ENCODE measurements at places on chromosomes 12 and 14.

GRCh38 chr14:38877744-38878388, 225.2 kb downstream of the SEC23A start:
- no peak for DNase-seq

DNA sequence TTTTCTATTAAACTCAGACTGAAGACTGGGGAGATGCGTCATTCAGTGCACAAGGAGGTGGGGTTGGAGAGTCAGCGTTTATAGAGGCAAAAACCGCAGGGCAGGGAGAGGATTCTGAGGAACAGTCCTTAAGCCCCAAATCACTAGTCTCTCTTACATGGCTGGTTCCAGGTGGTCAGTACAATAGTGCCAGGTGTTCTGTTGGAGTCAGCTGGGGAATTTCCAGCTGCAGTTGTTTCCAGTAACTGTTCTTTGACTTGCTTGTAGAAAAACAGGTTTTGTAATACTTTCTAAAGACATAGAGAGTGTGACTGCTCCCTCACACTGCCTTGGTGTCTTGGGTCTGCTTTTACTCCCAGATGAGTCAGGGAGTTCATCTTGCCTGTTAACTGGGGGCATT, 192.2 kb downstream of the TMTC3 start:
- DNase-seq, result no peak

DNA sequence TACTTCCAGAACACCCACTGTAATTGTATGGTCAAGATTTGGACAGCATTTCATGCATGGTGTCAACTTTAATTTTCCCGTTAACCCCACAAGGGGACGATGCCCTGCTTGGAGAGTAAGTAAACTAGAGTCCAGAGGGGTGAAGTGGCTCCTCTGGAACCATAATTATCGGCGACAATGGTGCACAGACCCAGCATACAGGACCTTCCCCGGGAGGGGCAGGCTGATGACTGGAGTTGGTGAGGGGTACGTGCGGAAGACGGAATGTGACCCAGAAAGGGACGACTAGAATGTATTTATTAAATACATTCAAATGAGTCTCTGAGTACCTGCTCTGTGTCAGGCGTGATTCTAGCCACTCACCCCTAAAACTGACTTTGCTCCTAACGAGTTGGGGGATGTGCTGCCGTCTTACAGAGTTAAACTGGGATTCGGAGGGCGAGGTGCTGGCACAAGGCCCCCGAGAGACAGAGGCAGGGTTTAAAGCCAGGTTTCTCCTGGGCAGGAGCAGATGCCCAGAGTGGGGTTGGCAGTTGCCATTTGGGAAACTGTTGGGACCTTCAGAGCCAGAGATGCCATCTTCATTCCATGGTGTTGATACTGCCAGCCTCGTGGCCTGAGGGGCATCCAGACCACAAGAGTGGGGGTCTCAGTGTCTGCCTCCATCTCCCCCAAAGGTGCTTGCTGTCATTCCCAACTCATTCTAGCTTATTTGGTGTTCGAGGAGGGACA, 10.9 kb downstream of the RTL1 start:
- no peak for DNase-seq

DNA sequence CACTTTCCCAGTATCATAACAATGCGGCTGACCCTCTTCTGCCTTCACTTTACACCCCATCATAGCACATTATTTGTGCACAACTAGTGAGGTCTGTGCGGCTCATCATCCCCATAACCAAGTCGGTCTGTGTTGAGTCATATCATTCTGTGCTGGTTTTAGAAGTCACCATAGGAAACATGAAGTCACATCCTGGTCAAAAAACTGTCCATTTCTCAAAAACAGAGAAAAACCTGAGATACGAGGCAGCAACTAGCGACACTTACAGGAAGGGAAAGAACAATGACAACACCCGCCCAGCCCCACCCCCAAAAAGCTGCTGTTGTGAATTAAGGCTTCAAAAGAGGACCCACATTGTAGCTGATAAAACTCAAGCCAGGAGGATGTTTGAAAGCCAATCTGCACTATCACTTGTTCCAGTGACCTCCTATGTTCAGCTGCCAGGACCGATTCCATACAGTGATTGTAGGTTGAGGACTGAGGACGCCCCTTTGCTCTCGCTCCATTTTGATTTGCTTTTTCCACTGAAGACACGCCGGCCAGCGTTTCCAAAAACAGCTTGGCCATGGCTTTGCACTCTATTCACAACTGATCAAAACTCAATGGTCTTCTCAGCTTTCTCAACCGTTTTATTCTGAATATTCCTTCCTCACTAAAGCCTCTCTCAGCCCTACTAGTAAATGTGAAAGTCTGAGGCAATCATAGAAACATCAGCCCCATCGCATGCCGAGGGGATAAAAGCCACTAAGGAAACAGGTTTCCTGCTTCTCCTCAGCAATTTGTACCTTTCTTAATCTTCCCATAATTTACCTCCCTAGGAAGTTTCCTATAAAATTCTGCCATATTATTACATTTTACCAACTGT, 87.5 kb downstream of the DUSP16 start:
- DNase-seq, result no peak

DNA sequence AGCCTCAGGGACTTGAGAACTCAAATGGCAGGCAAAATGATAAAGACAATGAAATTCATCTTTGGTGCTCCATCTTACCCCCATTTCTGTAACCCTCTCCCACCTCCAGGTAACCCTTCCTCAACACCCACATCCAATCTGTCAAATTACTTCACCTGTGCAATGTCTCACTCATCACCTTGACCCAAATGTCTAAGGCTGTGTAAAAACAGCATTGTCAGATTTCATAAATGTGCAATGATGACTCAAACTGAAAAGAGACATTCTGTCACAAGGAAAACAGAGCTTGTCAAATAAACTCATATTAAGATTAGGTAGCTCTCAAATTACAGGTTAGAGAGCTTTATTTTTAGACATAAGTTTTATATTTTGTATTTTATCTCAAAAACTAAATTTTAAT, 19.9 kb upstream of the COCH start:
- no peak for DNase-seq

DNA sequence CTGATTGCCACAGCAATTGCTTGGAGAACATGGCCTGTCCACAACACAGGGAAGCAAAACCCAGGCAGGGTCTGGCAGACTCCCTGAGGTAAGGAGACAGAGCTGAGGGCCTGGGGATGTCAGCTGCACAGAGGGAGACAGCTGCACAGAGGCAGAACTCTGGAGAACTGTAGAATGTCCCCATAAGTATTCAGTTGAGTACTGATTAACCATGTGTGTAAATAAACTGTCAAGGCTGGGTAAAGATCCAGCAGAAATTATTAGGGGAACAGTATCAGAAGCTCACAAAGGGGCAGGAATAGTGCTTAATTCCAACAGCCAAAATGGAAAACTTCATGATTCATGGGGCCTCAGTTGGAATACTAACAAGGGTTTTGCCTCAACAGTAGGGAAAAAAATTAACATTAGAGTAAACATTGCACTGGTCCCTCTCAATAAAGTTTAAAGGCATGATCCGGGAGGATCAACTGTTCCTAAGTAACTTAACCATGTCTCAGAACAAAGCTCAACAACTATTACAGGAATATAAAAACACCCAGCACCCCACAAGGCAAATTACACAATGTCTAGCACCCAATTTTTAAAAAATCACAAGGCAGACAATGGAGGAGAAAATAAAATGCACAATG, 201.3 kb upstream of the RASSF8 start:
- no peak for DNase-seq

DNA sequence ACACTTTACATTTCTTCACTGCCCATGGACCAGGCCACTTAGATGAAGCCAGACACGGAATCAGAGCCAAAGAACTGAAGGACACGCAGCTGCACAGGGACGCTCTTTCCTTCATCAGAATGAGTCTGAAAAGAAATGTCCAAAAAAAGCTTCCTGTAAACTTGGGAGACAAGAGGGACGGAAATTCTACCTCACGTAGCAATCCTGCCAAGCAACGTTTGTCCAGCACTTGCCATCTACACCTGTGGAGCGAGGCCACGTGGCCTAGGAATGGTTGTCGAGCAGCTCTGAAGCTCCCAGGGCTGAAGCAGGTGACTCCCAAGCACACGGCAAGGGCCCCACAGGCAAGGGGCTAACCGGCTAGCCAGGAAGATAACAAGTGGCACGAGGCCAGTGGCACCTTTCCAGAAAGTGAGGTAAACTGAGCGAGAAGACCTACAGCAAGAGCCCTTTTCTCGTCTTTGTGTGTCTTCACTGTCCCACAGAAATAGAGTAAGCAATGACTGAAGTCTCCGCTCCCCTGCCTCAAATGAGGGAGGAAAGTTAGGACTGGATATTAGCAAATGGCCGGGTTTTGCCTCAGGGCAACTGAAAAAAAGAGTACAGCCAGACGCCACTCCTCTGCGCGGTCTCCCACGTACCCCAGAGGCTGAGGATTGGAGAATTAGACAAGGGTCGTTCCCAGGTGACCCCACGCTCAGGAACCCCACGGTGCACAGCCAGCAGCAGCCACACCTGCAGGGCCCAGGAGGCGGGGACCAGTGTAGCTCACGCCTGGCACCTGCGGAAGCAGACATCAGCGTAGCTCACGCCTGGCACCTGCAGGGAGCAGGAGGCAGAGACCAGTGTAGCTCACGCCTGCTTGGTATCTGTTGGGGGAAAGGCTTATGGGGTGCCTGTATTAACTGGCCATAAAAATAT, 7.7 kb downstream of the ZNF605 start:
- DNase-seq, result no peak

DNA sequence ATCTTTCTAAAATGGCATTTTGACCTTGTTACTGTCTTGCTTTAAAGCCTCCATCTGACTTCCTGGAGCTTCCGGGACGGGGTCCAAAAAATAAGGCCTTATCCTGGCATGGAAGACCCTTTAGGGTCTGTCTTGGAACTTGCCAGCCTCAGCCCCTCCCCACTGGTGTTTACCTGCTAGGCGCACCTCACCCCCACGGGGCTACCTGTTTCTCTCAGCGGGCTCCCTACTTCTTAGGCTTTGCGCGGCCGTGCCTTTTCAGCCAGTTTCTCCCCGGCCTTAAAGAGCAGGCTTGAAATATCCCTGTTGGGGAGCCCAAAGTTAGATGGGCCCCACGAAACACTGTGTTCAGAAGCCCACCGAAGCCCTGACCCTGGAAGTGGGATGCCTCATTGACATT, 5.1 kb downstream of the RTL1 start:
- no peak for DNase-seq
